ENCODE measurements at places on chromosomes 1 and 21. TPM values are rescaled to one million over a fixed set of nuclear protein-coding genes. Genes with fewer than 3 reads are reported as not detected.

DNA sequence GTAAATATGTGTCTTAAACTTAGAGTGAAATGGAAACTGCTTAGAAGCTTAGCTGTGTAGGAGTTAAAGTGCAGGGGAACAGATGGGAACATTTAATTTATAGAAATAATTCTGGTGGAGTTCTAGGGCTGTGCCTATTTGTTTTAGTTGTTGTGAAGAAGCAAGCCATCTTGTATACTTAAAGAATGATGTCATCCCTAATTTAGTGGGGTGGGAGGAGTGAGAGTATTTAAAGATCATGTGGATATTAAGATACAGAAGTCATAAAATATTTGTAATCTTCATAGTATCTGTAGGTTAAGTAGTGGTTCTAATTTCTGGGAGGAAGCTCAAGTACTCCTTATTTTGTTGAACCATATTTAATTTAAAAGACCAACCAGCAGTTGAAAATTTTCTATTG lies 41.5 kb downstream of the BACH1 start:
- H3K27ac ChIP-seq: peak overlapping the region; percentile 75
- DNase-seq: no peak
- peaks cover 66% of the 10 kb centered on the region for H3K4me1 ChIP-seq
- H3K27me3 ChIP-seq: no peaks in the 10 kb centered on the region
- peak overlapping the region; percentile 17 for H3K4me3 ChIP-seq

GRCh38 chr1:41868241-41868998 lies 50.3 kb downstream of the HIVEP3 start:
- H3K4me3 ChIP-seq: no peak overlapping the region
- DNase-seq: no peak
- no peaks in the 10 kb centered on the region for H3K36me3 ChIP-seq
- peaks cover 10% of the 10 kb centered on the region for H3K4me1 ChIP-seq

GRCh38 chr1:205284420-205285144 lies 37.0 kb downstream of the NUAK2 start:
- no peaks in the 10 kb centered on the region for H3K27me3 ChIP-seq
- H3K4me3 ChIP-seq: no peak overlapping the region
- DNase-seq: peak; percentile 91
- H3K36me3 ChIP-seq: no peaks in the 10 kb centered on the region
- H3K27ac ChIP-seq: peak overlapping the region; percentile 72

DNA sequence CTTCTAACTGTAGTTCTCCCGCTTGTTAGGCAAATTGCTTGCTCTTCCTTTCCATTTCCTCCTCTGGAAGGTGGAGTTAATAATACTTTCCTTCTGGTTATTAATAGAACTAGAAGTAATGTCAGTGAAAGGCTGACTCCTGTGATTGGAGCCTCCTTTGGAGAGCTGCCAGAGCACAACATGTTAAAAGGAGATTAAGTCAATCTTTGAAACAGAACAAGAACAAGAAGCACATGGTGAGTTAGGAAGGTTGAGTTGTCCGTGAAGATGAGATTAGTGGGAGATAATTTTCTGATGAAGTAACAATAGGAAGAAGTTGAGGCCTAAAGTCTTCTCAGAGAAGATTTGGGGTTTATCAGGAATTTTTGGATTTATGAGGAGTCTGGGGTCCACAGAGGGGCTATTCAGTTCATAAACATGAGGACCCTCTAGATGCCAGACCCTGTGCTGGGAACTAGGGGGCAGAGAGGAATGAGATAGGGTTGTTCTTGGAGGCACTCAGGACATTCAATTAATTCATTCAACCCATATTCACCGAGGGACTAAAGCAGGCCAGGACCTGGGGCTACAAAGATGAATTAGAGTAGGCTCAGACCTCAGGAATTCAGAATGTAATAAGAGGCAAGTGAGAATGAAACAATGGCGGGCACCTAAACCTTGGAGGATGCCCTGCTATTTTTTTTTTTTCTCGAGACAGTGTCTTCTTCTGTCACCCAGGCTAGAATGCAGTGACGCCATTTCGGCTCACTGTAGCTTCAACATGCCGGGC lies 40.7 kb upstream of the DHCR24 start:
- DNase-seq: peak; percentile 17
- peaks cover 59% of the 10 kb centered on the region for H3K4me1 ChIP-seq
- no peak overlapping the region for H3K4me3 ChIP-seq
- peak overlapping the region; percentile 88 for H3K27ac ChIP-seq

DNA sequence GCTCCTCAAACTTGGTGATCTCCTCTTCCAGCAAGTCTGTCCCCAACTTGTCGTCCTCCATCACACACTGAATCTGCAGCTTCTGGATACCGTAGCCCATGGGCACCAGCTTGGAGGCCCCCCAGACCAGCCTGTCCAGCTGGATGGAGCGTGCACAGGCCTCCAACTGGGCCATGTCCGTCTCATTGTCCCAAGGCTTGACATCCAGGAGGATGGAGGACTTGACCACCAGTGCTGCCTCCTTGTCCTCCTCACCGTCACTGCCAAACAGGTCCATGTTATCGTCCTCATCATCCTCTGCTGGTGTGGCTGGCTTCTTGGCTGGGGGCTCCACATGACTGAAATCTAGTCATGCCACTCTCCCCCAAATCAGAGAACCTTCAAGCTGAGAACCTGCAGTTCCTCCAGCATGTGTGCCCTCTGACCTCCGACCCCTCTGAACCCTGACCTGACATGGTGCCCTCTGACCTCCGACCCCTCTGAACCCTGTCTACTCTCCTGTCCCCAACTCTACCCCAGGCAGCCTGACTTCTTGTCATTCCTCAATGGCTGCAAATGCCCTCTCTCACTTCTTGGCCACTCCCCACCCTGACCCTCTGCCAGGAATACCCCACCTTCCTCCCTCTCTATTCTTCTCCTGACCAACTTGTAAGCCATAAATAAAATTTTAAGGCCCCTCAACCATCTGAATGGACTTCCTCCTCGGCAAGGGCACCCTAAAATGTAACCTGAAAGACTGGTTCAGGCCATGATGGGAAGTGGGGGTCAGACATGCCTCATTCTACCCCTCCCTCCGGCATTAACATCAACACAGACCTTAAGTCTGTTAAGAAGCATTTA lies 275.7 kb upstream of the C1orf174 start:
- H3K36me3 ChIP-seq: no peaks in the 10 kb centered on the region
- H3K4me3 ChIP-seq: no peak overlapping the region
- no peak overlapping the region for H3K27ac ChIP-seq
- H3K4me1 ChIP-seq: no peaks in the 10 kb centered on the region

- no peaks in the 10 kb centered on the region for H3K4me1 ChIP-seq
- no peak overlapping the region for H3K4me3 ChIP-seq
- no peaks in the 10 kb centered on the region for H3K27me3 ChIP-seq
- DNase-seq: no peak
Measured at GRCh38 chr1:236468625-236469024, 55.2 kb upstream of the LGALS8 start.

- H3K4me1 ChIP-seq: peaks cover 9% of the 10 kb centered on the region
- no peak overlapping the region for H3K27ac ChIP-seq
- no peaks in the 10 kb centered on the region for H3K27me3 ChIP-seq
- no peak overlapping the region for H3K4me3 ChIP-seq
- no peaks in the 10 kb centered on the region for H3K36me3 ChIP-seq
- no peak for DNase-seq
Measured at GRCh38 chr1:114342376-114342775, 168.6 kb downstream of the TRIM33 start.

- peak overlapping the region; percentile 84 for H3K27ac ChIP-seq
- peaks cover 24% of the 10 kb centered on the region for H3K4me1 ChIP-seq
- H3K27me3 ChIP-seq: peaks cover 3% of the 10 kb centered on the region
- H3K36me3 ChIP-seq: no peaks in the 10 kb centered on the region
- DNase-seq: peak; percentile 77
- peak overlapping the region; percentile 82 for H3K4me3 ChIP-seq
Measured at GRCh38 chr1:159922511-159923202, 2.6 kb downstream of the TAGLN2 start.

- H3K27ac ChIP-seq: no peak overlapping the region
- no peak for DNase-seq
- H3K4me1 ChIP-seq: no peaks in the 10 kb centered on the region
- no peaks in the 10 kb centered on the region for H3K27me3 ChIP-seq
Measured at GRCh38 chr21:38289705-38290485, 33.1 kb downstream of the KCNJ15 start.

GRCh38 chr1:95140791-95141190 lies 23.6 kb downstream of the TLCD4 start:
- no peaks in the 10 kb centered on the region for H3K36me3 ChIP-seq
- no peaks in the 10 kb centered on the region for H3K4me1 ChIP-seq
- DNase-seq: no peak
- H3K27me3 ChIP-seq: no peaks in the 10 kb centered on the region
- no peak overlapping the region for H3K4me3 ChIP-seq
- no peak overlapping the region for H3K27ac ChIP-seq

- no peak for DNase-seq
- H3K4me1 ChIP-seq: peaks cover 28% of the 10 kb centered on the region
- H3K27me3 ChIP-seq: no peaks in the 10 kb centered on the region
Measured at GRCh38 chr1:149844101-149844500, 55.3 kb upstream of the BOLA1 start.

DNA sequence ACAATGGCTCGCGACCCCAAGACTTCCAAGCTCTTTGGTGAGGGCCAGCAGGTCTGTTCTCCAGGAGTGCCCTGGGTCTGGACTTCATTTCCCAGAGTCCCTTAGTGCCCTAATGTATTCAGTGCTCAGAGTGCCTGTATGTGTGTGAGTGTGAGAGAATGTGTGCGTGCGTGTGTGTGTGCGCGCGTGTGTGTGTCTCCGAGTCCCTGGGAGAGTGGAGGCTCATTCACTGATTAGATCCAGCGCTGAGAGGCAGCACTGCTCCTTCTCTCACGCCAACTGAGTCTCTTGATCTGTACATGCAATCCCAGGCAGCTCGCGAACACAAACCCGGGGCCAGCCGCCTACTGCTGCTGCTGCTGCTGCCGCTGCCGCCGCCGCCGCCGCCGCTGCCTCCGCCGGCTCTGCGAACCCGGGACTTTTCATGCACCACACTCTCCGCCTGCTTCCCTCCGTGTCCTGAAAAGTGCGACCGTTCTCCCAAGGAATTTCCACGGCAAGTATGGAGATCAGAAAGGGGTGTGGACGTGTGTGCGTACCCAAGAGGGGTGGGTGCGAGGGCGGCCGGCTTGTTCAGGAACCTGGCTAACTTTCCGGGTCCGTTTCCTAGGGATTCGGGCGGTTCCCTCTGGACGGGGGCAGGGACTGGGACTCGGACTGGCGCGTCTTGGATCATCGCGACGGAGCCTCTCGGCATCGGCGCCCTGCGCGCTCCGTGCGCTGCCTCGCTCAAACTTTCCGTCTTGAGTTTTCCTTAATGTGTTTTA lies at the start of gene RNF220:
TSS of gene RNF220 (plus strand) at position 225 of the 767 bp plus-strand sequence.
- H3K4me3 ChIP-seq: peak within 1 kb of the TSS; percentile 64
- peaks cover 25% of the 10 kb centered on the region for H3K4me1 ChIP-seq

- H3K4me1 ChIP-seq: peaks cover 29% of the 10 kb centered on the region
- H3K27ac ChIP-seq: no peak overlapping the region
- H3K4me3 ChIP-seq: no peak overlapping the region
- H3K27me3 ChIP-seq: no peaks in the 10 kb centered on the region
Measured at GRCh38 chr1:92933459-92933858, 27.8 kb downstream of the DIPK1A start.

- peak overlapping the region; percentile 51 for H3K4me3 ChIP-seq
- H3K36me3 ChIP-seq: no peaks in the 10 kb centered on the region
- peaks cover 13% of the 10 kb centered on the region for H3K4me1 ChIP-seq
- peak; percentile 72 for DNase-seq
Measured at GRCh38 chr1:40315239-40315794, 1.8 kb downstream of the COL9A2 start.

GRCh38 chr1:70990469-70991253 lies 57.0 kb downstream of the PTGER3 start:
- no peak overlapping the region for H3K4me3 ChIP-seq
- H3K36me3 ChIP-seq: no peaks in the 10 kb centered on the region
- H3K4me1 ChIP-seq: no peaks in the 10 kb centered on the region
- no peak for DNase-seq
- no peaks in the 10 kb centered on the region for H3K27me3 ChIP-seq
- no peak overlapping the region for H3K27ac ChIP-seq

DNA sequence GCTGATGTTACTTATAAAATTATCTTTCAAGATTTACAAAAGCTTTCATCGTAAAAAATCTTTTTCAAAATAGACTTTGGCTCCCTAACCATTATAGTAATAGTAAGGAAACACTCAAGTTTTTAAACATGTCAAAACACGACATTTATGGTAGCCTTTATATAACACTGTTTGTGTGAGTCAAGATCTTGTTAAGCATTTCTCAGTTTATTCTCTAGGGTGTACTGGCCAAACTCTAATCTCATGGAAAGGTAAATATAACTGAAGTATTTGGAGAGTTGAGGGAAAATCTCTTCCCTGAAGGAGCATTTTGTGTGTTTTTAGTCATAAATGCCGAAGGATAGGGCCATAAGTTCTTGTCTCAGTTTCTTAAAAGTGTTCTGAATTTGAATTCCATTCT lies 790.9 kb upstream of the NCAM2 start:
- no peaks in the 10 kb centered on the region for H3K27me3 ChIP-seq
- no peak overlapping the region for H3K27ac ChIP-seq
- no peaks in the 10 kb centered on the region for H3K4me1 ChIP-seq
- no peak for DNase-seq
- no peak overlapping the region for H3K4me3 ChIP-seq
- H3K36me3 ChIP-seq: no peaks in the 10 kb centered on the region

DNA sequence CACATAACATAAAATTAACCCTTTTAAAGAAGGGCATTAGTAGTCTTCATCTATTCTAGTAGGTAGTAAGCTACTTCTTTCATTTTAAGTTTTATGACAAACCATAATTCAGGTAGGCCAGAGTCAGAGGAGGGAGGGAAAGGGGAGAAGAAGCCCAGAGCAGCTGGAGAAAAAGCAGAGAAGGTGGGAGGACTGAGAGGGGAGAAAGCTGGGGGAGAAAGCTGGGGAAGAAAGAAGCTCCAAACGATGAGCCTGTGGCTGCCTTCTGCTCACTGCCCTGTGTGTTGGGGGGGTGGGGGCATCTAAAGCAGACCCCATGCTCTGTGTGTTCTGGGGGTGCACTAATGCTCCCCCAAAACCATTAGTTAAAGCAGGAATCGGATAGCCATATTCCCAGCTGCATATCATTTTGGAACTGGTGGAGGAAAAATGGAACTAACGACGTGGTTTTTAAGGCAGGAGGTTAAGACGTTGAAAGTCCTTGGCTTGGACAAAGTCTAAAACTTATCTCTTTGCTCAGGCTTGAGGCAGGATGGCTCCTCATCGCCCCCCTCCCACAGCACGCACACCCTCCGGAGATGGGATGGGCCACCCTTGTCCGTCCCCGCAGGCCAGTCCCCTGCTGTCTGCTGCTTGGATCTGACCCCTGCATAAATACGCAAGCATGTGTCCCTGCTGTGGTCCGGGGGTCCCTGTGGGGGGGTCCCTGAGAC lies 184.2 kb downstream of the DYRK1A start:
- no peaks in the 10 kb centered on the region for H3K27me3 ChIP-seq
- H3K4me3 ChIP-seq: no peak overlapping the region
- H3K4me1 ChIP-seq: peaks cover 53% of the 10 kb centered on the region
- DNase-seq: no peak

- H3K4me1 ChIP-seq: peaks cover 29% of the 10 kb centered on the region
- H3K27ac ChIP-seq: peak overlapping the region; percentile 86
- no peak for DNase-seq
Measured at GRCh38 chr21:31660259-31660565, 719 bp downstream of the SOD1 start.

- no peaks in the 10 kb centered on the region for H3K27me3 ChIP-seq
- H3K4me1 ChIP-seq: no peaks in the 10 kb centered on the region
- H3K4me3 ChIP-seq: no peak overlapping the region
- no peaks in the 10 kb centered on the region for H3K36me3 ChIP-seq
Measured at GRCh38 chr1:17819129-17819802, 64.1 kb downstream of the ACTL8 start.

DPH5 gene
- 32.2 TPM for total RNA-seq

NUF2 gene
- total RNA-seq: 0.30 TPM

CEP104 gene
- total RNA-seq: 28.3 TPM

UHMK1 gene
- total RNA-seq: 35.4 TPM

TFF2 gene
- not detected for total RNA-seq

PRKAA2 gene
- 51.1 TPM for total RNA-seq

CFAP141 gene
- not detected for total RNA-seq

HES5 gene
- total RNA-seq: 0.38 TPM

RGS8 gene
- not detected for total RNA-seq

LCE1C gene
- total RNA-seq: not detected
